AG10803 (cell line): ENCODE measurements at places on chromosomes 5 and 9.

DNA sequence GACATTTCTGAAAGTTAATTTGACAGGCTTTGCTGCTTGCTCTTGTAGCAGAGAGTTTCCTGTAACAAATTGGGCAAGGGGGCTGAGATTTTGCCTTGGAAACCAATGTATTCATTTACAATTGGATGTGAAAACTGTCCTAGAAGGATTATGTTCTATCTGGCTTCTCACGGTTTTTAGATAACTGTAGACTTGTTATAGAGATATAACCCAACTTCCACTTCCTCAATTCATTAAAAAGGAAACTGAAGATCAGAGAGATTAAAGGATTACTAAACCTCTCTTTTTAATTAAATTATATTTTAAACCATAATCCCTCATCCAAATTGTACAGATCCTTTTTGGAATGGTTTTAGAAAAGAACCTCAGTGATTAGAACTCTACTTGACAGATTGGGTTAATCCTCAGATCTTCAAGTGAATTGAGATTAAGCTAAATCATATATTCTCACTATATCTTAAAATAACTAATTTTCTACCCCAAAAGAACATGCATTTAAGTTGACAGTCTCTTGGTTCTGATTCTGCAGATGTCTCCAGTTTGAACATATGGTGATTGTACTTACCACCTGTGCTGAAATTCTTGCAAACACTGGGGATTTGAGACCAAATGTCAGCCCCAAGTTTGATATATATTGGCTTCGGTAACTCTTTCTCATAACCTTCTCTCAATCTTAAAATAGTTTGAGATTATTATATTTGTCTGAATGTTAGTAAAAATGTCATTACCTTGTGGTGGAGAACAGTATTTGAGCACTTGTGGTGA, 130.1 kb upstream of the C9orf72 start:
- DNase-seq: no peak

DNA sequence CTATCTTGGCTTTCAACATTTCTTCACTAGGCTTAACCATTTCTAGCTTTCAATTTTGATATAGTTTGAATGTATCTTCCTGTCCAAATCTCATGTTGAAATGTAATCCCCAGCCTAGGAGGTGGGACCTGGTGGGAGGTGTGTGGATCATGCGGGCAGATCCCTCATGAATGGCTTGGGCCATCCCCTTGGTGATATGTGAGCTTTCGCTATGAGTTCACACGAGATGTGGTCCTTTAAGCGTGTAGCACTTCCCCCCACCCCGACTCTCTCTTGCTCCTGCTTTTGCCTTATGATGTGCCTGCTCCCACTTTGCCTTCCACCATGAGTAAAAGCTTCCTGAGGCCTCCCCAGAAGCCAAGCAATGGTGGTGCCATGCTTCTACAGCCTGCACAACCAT, 40.6 kb downstream of the PHAX start:
- no peak for DNase-seq

- DNase-seq: no peak
These were observed 299.4 kb downstream of the ICE1 start for GRCh38 chr5:5721881-5722280.

DNA sequence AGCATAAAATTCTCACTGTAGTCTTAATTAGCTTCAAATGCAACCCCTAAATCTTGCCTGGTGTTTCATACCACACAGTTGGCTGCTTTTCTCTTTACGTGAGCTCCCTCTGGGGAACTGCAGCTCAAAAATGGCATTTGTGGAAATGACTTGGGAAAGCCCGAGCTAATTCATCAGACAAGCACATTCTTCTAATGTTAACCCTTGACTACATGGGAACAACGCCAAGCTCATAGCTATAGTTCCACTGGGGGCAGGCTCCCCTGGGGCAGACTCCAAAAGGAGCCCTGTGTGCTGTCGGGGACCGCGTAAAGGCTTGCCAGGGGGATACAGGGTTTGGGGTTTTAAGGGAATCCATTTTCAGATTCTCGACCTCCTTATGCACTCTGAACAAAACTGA, 301.4 kb upstream of the DAP start:
- DNase-seq: peak; percentile 1

GRCh38 chr5:9284272-9284671, 261.6 kb downstream of the SEMA5A start:
- peak; percentile 16 for DNase-seq

DNA sequence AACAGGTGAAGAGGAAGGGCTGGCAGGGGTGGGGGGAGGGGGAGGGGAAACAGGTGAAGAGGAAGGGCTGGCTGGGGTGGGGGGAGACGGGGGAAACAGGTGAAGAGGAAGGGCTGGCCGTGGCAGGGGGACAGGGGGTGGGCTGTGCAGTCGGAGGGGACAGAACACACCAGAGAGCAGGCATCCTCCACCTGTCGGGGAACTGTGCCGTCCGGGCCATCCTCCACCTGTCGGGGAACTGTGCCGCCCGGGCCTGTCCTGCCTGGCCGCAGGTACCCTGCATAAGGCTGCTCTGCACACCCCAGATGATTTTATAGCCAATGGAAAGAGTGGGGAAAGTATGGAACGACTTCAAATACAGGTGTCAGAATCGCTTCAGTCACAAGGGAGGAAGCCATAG, 32.5 kb upstream of the PPP1R26 start:
- DNase-seq: no peak

- no peak for DNase-seq
These were observed 150.8 kb upstream of the RANBP3L start for GRCh38 chr5:36452424-36453006.

DNA sequence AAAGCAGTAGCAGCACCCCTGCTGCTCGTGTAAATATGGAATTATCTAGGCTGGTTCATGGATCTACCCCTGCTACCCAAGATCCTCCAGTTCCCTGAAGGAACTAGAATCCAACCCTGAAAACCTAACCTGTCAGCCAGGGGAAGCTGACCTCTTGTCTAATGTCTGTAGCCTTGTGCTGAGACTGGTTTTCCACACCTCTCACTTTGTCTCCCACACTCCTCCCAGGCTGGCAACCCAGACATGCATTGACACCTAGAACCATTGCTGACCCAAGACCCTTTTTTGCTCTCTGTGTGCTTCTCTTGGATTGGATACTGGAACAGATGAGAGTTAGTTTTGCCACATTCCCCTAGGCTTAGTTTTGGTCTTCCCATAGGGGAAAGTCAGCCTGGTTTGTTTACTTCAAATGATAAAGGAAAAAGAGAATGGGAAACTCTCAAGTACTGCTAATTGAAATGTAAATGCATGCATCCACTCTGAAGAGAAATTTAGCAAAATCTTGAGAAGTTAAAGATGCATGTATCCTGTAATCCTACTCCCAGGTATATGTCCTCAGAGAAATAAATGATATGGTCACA, 36.6 kb upstream of the NR4A3 start:
- no peak for DNase-seq

GRCh38 chr5:133373121-133373870, 239.0 kb downstream of the FSTL4 start:
- DNase-seq: peak; percentile 4

- no peak for DNase-seq
These were observed 6.4 kb downstream of the FPGS start for GRCh38 chr9:127809002-127809539.

- no peak for DNase-seq
These were observed 48.4 kb downstream of the S1PR3 start for GRCh38 chr9:89039664-89040063.

DNA sequence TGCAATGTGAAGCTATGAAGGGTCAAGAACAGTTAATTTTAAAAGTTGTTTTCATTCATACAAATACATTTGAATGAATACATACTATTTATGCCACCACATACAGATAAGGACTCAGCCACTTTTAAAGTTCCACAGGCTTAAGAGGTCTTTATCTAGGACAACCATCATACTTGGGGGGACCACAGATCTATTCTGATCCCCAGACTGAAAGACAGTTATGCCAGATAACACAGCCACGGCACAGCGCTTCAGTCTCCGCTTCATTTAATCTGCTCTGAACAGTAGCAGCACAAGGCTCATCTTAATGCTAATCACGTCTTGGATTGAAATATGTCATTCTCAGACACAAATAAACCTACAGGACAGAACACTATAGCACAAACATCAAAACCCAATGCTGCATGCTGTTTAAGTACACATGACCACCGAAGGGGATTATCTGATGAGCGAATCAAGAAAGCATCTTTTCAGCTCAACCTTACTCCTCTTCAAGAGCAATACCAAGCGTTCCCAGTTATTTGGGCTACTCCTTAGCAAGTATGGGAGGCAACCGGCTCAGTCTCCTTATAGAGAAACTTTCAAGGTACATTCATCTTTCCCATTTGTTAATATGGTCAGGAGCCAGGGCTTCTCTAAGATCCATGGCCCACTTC, 33.3 kb downstream of the PUM3 start:
- no peak for DNase-seq

GRCh38 chr5:62489471-62489870, 76.9 kb downstream of the IPO11 start:
- DNase-seq: peak; percentile 5

DNA sequence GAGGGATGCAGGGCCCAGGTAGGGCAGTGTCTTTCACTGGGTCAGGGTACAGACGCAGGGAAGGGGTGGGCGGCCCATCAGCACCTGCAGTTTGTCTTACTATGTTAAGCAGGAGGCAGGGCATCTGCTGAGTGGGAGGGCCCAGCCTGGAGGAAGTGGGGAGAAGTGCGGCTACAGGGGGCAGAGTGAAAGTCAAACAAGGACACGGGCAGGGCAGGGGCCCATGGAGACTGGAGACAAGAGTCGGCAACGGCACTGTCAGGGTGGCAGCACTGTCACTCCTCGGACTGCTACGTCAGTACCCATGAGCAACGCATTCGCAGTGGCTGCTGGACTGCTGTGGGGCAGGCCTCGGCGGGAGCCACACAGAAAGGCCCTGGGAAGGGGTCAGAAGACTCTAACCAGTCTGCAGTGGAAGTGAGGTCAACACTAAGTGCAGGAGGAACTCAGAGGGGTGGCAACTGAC, 19.7 kb downstream of the CAMSAP1 start:
- no peak for DNase-seq

DNA sequence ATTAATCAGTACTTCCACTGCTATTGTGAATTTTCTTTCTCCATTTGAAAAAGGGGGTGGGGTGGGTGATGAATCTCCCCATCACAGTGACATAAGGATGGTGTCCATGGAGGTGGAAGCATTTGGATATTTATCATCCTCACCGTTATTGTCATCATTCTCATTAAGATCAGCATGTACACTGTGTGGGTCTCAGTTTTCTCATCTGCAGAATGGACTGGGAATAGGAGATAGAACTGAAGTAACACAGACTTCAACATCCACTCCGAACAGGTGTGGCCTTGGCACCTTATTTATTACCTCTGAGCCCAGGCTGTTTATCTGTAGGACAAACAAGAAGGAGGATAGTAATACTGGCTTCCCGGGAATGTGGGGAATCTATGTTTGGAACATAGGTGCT, 165.9 kb downstream of the PAPPA start:
- DNase-seq: no peak

DNA sequence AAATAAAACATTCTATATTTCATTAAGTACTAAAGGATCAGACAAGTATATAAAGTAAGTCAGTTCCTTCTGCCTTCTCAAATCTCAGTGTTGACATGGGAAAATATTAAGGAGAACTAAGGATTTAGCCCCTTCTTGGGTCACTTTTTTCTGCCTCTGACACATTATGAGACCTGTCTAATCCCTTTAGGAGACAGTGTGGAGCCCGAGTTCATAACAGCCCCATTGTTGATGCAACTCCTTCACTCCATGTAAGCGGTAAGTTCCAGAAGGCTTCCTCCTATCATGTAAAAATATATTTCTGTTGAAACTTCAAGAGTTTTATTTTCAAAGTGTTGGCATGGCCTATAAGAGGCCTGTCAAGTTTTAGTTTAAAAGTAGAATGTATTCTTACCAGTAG, 152.2 kb downstream of the SNCAIP start:
- DNase-seq: no peak

- no peak for DNase-seq
These were observed 32.5 kb downstream of the JAKMIP2 start for GRCh38 chr5:147750065-147750464.

GRCh38 chr9:114383521-114384231, 4.1 kb downstream of the AKNA start:
- peak; percentile 80 for DNase-seq

DNA sequence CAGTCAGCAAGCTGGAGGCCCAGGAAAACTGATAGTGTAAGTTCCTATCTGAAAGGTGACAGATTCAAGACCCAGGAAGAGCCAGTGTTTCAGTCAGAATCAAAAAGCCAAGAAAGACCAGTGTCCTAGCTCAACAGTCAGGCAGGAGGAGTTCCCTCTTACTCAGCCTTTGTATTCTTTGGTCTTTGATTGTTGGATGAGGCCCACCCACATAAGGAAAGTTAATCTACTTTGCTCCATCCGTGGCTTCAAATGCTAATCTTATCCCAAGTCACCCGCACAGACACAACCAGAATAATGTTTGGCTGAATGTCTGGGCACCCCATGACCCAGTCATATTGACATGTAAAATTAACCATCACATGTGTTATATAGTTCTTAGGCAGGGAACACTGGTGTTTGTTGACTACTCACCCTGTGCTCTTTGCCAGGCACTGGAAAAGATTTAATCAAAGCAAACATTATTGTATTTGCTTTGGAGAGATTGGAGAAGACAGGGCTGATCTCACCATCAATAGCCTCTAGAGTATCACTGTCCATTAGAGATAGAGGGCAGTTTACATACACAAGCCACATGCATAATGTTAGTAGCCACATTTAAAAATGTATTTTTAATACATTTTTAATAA, 96.3 kb upstream of the KCNN2 start:
- DNase-seq: no peak

DNA sequence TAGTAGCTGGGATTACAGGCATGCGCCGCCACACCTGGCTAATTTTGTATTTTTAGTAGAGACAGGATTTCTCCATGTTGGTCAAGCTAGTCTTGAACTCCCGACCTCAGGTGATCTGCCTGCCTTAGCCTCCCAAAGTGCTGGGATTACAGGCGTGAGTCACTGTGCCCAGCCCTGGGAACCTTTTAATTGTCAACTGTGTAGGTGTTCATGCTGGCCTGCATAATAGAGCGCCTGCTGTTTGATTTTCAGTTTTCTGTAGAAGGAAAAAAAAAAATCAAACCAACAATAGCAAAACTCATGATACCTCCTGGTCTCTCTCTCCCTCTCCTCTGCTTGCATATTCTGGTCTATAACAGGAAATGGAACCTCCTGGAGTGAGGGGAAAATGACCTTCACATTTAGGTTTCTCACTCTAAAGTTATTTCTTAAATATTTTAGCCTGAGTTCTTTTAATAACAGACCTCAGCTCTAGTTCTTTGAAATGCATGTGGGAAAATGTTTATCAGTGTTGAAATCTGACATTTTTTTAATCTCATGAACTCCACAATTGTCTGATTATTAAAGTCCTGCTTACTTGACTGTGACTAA, 51.7 kb downstream of the EXOSC2 start:
- DNase-seq: no peak

DNA sequence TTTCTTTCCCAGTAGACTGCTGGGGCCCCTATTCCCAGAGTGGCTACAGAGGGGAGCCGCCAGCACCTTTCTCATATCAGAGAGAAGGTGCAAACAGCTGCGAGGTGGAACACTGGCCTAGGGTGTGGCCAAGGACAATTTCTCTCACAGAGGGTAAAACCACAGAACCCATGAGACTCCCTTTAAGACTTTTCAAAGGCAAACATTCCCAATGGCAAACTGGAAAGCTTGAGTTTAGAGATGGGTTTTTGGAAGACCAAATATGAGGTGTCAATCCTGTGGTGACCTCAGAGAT, 335.1 kb upstream of the PIK3R1 start:
- no peak for DNase-seq
